ENCODE measurements at places on chromosomes 4 and X.

- no peak for DNase-seq
Measured at GRCh38 chrX:120797188-120797851, 78.3 kb downstream of the CT47B1 start.

- no peak for DNase-seq
Measured at GRCh38 chr4:13933191-13933590, 305.7 kb upstream of the BOD1L1 start.

DNA sequence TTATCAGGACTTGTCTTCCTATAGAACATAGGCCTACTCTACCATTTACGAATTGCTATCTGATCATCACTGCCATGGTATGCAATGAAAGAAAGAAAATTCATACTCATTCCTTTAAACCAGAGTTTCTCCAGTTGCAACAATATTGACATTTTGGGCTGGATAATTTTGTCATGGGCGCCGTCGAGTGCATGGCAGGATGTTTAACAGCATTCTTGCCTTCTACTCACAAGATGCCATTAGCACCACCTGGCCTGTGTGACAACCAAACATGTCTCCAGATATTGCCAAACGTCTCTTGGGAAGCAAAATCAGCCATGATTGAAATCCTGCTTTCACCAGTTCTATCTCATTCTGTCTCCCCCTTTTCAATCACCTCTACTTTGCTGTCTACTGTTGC, 63.6 kb upstream of the ARHGAP24 start:
- DNase-seq: no peak

GRCh38 chr4:166903408-166903807, 330.9 kb downstream of the SPOCK3 start:
- no peak for DNase-seq

- DNase-seq: no peak
Measured at GRCh38 chr4:65175585-65175984, 494.7 kb downstream of the EPHA5 start.

DNA sequence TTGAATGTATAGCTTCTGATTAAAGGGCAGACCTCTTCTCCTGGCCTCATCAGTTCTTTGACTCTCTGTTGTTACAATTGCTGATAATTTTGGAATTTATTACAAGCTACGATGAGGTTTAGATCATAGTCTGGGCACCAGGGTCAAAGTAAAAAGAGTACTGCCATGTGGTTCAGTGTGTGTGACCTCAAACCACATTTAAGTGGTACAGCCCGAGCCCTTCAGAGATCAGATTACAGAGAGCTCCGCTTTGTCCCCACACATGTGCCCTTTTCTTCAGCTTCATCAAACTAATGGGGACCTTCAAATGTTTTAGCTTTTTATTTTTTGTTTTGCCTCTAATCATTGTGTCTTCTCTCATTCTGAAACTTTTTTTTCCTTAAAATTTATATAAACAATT, 37.1 kb downstream of the SPANXN2 start:
- DNase-seq: no peak

DNA sequence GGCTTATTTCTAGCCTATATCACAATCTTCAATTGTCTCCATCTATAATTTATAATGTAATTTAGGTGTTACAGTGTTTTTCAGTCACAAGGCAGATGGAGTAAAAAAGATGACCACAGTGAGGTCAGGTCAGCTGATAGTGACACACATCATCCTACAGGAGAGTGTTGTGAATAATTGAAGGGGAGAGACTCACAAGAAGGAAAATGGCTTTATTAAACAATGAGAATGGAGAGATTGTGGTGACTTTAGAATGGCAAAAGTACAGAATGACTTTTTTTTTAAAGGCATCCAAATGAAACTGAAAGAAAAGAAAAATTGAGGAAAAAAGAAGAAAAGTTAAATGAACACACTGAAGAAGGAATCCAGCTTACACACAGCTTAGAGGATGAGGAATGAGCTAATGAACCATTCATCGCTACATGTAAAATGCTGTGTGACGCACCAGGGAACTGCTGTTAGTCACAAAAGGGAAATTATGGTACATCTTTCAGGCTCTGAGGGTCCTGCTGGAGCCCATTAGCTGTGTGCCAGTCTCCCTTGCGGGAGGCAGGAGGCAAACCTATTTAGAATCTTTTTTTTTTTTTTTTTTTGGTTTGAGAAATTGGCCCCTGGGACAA, 56.6 kb downstream of the SPRY1 start:
- DNase-seq: no peak

DNA sequence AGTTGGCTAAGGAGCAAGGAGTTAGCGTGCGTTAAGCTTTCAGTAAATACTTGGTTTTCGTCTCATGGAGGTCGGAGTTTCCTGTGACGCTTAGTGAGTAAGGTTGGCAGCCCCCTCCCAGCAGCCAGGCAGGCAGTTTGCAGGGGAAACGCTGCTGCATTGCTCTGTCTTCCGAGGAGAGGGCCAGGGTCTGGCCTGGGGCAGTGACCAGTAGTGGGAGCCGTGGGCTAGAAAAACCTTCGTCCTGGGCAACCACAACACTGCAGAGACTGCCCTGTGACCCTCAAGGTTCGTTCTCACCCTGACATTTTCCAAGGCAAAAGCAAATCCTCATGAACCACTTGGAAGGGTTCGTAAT, 432 bp downstream of the TMEM175 start:
- DNase-seq: no peak

GRCh38 chr4:109325698-109326097, 23.2 kb upstream of the COL25A1 start:
- DNase-seq: no peak

Measured in NCI-H460 (cell line).